CD4-positive, alpha-beta T cell treated with Interleukin-10 for 1 hour (primary cell): ENCODE measurements at places on chromosomes 4 and X.

- DNase-seq, result no peak
Observed at GRCh38 chrX:25600776-25601175, 537.4 kb upstream of the MAGEB18 start.

GRCh38 chr4:184590196-184590595 is 59.1 kb downstream of the CASP3 start:
- DNase-seq, result no peak

GRCh38 chrX:82945332-82945731 is 562.8 kb upstream of the POU3F4 start:
- DNase-seq, result no peak

DNA sequence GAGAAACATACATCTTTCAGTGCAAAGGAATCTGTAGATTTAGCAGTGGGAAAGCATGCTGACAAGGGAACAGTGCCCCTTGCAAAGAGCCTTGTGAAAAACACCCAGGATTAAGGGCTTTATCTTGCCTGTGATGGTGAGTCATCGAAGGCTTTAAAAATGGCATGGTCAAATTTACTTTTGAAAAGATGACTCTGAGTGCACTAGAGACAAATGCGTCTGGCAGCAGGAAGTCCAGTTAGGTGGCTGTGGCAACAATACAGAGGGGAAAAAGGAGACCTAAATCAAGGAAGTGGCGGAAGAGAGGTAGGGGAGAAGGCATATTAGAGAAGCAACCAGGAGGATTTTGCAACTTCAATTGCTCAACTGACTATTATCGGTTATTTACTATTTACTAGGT is 472.6 kb upstream of the CPEB2 start:
- no peak for DNase-seq

DNA sequence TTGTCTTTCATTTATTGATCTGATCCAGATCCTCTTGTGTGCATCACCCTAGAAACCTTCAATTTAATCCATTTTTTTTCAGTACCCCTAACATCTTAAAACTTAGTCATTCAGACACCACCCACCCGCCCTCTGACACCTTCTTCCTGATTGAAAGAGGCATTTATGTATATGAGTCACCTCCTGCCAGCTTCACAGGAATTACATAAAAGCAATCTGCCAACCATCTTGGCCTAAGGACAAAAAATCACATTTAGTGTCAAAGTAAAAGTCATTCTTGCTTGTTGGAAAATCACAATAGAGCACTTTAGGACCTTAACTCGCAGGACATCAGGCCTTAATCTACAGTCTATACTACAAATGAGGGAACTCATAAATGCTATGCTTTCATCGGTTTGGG is 52.1 kb downstream of the NDST3 start:
- DNase-seq, result no peak

DNA sequence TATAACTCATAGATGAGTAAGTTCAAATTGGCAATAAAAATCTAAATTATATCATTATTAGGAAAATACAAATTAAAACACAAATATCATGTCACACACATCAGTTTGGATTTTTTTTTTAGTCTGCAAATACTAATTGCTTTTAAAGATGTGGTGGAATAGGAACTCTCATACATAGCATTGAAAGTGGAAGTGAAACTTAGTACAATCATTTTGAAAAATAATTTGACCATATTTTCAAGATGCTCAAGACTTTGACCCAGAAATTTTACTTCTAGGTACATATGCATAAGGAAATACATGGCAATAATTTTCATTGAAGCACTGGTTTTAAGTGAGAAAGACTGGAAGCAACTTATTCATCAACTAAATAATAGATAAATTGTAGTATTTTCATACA is 147.5 kb upstream of the SMIM31 start:
- DNase-seq, result no peak

DNA sequence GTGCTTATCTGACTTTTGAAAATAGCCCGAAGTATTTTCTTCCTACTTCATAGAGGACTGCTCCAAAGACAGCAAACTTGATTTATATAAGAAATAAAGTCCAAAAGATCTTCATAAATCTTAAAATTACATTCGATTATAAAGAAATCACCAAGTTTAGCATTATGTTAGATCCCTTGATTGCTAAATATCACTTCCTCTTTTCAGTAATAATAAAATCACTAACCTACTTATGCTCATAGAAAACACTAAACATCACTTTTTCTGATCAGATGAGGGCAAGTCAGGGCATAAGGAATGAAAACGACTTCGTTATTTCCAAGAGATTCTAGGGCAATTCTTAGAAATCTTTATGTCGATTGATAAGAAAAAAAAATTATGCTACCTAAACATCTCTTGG is 32.0 kb downstream of the DYNLT3 start:
- no peak for DNase-seq

DNA sequence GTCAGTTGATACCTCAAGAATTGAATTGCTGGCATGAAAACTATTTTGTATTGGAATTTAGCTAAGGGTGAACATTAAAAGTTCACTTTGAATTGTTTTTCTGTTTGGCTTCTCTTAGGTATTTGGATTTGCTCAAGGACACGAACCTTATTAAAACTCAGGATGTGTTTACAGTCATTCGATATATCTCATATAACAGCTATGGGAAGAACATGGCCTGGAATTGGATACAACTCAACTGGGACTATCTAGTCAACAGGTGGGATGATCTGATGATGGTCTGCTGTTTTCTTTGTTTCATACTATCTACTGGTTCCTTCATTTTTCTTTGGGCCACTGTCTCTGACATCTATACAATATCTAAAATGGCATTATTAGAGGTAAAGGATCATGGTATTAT is 69.7 kb downstream of the PITX2 start:
- DNase-seq, result no peak
